ENCODE measurements at places on chromosomes 16 and 17.

DNA sequence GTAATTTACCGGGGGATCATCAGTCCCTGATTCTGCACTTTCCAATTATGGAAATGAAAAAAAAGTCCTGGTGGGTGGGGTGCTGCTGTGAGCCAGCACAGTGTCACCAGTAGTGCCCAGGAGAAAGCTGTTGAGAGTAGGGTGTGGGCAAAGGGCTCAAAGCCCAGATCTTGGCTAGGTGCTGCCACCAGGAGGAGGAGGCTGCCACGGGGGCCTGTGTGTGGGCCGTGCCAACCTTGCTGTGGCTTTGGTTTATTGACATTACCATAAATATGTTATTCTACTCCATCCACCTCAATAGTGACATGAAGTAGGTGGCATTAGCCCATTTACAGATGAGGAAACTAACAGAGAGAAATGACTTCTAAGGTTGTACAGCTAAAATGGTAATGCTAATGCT, 6.7 kb upstream of the PRPSAP2 start:
- DNase-seq, result no peak

- no peak for DNase-seq
Measured at GRCh38 chr17:82175201-82175600, 37.4 kb downstream of the CCDC57 start.

- DNase-seq, result no peak
Measured at GRCh38 chr17:7911116-7911515, 5.0 kb downstream of the RNF227 start.

- peak; percentile 22 for DNase-seq
Measured at GRCh38 chr16:3173892-3174617, 13.9 kb upstream of the OR1F1 start.

DNA sequence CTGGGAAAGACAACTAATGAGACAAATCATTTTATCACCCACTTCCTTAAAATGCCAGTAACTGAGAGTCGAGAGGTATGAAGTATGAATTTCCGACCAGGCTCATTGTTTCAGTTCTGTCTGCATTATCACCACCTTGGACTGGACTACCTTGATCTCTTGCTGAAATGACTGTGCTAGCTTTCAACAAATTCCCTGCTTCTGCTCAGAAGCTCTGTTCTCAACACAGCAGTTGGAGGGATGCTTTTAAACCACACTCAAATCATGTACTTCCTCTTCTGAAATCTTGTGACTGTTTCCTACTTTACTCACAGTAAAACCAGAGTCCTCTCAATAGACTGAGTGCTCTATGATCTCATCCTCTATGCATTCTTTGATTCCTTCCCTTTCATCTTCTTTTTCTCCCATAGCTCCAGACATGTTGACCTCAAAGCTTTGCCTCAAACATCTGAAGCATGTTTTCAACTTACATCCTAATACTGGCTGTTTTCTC, 195.8 kb downstream of the KCNJ2 start:
- no peak for DNase-seq

DNA sequence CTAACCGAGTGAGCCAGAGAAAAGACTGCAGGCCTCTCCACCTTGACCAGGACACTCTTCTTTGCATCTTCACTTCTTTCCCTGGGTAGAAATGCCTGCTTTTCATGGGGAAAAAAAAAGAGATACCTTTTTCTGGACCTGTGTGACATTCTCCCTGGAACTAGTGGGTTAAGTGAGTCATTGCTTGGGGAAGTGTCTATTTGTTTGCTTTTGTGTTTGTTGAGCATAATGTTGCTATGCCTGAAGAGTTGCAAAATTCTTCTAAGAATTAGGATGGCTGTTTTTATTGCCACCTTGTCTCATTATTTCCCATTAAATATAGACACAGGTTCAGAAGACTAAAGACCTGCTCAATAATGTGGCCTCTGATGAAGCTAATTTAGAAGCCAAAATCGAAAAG, 18.8 kb downstream of the CLUAP1 start:
- DNase-seq, result no peak

DNA sequence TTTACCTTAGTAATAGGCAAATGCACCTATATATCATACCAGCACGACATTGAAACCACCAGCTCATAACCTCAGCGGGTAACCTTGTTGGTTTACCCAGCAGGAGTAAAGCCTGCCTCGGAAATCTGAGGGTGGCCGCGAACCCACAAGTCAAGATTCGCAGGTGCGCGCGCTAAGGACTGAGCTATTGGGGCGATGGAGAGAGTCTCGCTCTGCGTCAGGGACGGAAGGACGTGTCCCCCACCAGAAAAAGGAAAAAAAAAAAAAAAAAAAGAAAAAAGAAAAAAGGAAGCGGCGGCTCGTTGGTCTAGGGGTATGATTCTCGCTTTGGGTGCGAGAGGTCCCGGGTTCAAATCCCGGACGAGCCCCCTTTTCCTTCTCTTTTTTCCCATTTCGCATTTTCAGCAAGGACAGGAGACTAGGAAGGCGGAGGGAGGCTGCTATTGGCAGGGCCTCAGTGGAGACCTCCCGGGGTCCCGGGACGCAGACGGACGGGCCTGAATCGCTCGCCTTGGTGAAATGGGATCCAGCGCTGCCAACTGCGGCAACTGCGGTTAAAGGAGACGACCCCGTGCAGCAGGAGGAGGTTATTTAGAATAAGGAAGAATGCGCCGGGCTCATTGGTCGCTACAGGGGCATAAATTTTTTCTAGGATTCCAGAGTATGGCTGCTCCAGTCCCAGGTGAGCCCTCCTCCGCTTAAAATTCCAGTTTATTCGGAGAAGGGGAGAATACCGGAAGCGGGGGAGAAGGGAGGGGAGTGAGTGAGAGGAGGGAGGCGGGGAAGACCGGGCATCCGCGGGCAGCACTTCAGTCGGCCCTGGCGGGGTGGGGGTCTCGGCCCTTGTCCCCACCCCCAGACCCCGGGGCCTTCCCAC, at the start of gene OR1F1:
Gene OR1F1, plus strand, starts transcription at position 407 of the 877 bp plus-strand sequence.
- peak; percentile 63 for DNase-seq

GRCh38 chr17:51260237-51261023, at the start of gene UTP18:
Gene UTP18 (plus strand): TSS chr17:51260546. CDS start chr17:51260585, 39 bp downstream.
- DNase-seq, result peak; percentile 97

Measured in EH (cell line).